Pancreas (tissue), 10 donors: ENCODE measurements at places on chromosomes 3 and 15. TPM values are rescaled to one million over a fixed set of nuclear protein-coding genes. Genes with fewer than 3 reads are reported as not detected.

GRCh38 chr3:119550192-119550910 is 9.1 kb downstream of the CD80 start:
- no peak for DNase-seq

DNA sequence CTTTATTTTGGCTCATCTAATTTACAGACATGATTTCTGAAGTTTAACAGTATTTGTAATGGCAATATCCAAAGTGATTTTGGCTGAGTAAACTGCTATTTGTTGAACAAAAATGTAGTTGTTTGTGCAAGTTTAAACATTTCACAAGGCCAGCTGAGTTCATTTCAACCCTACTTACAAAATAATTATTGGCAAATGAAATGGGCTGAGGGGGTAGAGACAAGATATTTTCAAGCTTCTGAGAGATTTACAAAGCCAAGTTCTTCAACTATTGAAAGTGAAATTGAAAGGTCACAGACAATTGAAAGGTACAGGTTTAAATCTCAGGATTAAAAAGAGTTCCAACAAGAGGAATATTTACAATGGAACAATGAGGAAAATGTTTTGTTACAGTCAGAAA is 77.1 kb downstream of the DUT start:
- DNase-seq: no peak

- no peak for DNase-seq
Measured at GRCh38 chr15:35095941-35096340, 10.8 kb upstream of the NANOGP8 start.

GRCh38 chr3:27200721-27201489 is 168.3 kb downstream of the NEK10 start:
- no peak for DNase-seq

- no peak for DNase-seq
Measured at GRCh38 chr3:149489060-149489690, 14.7 kb downstream of the TM4SF4 start.

- DNase-seq: no peak
Measured at GRCh38 chr15:58154769-58155168, 16.6 kb downstream of the AQP9 start.

DNA sequence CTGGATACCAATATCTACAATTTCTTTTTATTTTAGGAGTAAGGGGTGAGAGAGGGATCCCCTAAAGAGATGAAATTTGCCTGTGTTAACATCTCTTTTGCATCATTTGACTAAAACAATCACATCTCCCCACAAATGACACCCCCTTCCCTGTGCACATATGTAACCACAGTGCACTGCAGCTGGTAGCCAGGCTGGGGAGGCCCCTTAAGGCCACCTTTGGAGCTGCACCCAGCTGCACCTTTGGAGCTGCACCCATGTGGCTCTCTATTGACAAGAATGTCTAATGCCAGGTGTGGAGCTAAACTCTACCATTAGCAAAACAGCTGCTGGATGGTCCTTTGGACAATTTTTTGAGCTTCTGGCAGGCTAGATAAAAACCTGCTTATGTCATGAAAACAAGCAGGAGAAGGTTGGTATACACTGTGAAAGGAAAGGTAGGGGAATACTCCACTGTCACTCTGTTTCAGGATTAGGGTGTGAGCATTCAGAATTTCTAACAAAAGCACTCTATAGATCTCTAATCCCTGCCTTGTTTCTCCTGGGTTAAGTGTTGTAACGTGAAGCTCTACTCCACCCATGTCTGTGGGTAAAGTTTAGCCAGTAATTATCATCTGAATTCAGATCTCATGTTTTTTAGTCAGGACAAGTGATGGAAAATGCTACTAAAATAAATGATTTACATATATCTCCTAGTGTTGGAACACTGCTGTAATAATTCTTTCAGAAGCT is 52.1 kb downstream of the TFG start:
- no peak for DNase-seq

DNA sequence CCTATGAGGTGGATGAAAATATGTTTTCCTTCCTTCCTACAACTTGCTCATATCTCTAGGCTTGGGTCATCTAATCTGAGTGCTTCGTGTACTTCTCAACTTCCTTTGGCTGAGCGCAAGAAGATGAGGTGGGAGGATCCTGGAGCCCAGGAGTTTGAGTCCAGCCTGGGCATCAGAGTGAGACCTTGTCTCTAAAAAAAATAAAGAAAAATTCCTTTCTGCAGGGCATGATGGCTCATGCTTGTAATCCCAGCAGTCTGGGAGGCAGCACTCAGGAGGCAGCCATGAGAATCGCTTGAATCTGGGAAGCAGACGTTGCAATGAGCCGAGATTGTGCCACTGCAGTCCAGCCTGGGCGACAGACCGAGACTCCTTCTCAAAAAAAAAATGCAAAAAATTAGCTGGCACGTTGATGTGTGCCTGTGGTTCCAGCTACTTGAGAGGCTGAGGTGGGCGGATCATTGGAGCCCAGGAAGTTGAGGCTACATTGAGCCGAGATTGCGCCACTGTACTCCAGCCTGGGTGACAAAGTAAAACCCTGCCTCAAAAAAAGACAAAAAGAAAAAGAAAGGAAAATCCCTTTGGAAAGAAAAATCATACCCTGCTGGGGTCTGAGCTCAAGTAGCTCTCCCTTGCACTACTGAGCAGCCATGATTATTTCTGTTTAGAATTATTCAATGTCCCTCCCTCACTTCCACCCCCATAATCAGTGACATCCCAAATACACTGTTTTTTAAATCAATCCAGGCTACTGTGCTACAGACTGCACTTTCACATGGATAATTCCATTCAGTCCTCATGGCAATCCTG is 28.0 kb upstream of the RAB11A start:
- no peak for DNase-seq

- DNase-seq: no peak
Measured at GRCh38 chr3:108296239-108296638, at the start of gene HHLA2. Gene HHLA2, plus strand, starts transcription at chr3:108296548. Its CDS starts 55,266 bp downstream, at chr3:108351814.

GRCh38 chr15:57657619-57658018 is 48.9 kb upstream of the POLR2M start:
- no peak for DNase-seq

- DNase-seq: no peak
Measured at GRCh38 chr3:12148183-12148940, 10.3 kb downstream of the TIMP4 start.

DNA sequence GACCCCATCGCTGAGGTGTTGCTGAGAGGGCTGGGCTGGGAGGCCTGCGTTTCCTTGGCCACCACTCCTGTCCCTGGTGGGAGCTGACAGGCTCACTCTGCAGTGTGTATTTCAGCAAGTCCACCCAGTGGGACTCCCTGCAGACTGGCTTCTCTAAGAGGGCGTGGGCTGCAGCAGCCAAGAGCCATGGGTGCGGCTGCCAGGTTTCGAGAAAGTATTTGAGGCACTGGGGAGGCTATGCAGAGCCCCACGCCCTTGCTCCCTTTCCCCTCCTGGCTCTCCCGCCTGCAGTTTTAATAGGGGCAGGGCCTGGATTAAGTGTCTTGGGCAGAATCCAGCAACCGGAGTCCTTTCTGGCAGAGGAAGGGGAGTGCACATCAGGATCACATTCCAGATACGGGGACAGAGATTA is 242.1 kb downstream of the THSD4 start:
- no peak for DNase-seq

DNA sequence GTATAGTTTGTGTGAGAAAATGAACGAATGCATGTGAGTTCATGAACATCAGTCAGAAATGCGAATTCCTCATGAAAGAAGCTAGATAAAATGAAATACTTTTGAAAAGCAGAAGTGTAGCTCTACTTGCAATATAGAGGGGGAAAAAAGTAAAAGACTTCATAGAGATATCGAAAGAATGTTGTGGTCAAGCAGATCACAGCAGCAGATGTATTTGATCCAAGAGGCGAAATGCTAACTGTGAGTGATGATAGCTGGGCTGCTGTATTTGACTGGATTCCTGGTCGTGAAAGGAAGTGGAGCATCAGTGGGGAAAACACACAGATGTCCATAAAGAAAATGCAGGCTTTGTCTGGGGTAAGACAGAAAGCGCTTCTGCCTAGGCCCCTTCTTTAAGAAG is 112.4 kb downstream of the ADAMTSL3 start:
- no peak for DNase-seq

GRCh38 chr3:138781012-138781470 is 53.7 kb downstream of the PIK3CB start:
- no peak for DNase-seq

DNA sequence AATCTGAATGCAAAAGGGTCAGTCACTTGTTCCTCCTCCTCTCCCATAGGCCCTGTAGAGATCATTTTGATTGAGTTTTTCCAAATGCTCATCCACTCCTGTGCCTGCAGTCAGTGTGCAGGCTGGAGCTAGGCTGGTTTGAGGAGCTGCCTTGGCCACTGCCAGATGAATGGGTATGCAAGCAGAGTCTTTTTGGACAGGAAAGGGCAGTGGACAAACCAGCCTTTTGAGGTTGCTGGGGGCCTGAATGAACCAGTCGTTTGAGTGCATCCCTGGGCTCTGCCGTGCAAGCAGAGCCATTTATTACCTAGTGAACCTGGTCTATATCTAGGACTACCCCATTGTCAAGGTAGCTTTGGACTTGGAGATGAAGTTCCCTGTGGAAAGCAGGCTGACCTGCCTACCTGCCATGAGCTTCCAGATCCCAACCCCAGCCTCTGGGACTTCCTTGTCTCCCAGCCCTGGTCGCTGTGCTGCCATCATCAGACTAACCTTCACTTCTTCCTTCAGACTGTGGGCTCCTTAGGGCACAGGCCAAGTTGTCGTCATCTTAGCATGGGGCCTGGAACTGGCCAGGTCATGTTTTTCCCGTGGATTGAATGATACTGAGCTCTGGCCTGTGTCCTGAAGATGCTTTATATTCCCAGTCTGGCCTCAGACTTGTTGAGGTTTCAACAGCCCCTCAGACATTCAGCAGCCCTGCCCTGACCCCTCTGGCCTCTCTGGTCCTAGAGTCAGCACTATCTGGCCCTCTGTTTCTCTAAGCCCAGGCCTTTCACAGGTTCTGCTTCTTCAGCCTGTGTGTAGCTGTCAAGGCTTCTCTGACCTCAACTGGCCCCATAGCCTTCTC is 55.5 kb upstream of the PRR23C start:
- no peak for DNase-seq

DNA sequence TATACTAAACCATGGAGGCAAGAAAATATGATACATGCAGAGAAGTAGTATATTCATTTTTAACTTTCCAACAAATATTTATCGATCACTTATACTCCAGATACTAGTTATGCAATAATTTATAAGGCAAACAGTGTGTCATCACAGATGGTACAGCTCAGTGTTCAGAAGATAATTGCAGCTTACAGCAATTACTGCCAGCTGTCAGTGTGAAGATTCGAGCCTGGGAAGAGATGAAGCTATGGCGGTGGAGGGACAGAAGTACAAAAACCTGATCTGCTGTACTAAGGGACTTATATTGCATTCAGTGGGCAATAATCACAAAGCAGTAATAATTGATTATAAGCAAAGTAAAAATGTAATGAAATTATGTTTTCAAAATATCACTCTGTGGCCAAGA is 170.6 kb upstream of the EPHA3 start:
- no peak for DNase-seq

DNA sequence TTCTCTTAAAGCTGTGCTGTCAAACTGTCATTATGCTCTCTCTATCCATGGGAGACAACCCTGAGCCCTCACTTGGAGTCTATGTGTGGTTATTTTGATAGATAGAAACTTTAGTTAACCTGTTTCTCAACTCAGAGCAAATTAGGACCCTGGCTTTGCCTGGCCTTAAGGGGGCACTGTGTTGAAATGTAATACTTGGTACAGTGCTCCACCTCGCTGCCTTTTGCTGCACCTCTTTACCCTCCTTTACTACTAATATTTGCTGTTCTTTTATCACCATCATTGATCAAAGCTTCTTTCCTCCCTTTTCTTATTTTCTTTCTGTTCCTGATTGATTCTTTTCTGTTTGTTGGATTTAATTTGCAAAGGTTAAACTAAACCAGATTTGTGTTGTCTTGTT is 34.3 kb downstream of the STT3B start:
- no peak for DNase-seq

- no peak for DNase-seq
Measured at GRCh38 chr3:134363381-134363755, 10.9 kb downstream of the AMOTL2 start.

DNA sequence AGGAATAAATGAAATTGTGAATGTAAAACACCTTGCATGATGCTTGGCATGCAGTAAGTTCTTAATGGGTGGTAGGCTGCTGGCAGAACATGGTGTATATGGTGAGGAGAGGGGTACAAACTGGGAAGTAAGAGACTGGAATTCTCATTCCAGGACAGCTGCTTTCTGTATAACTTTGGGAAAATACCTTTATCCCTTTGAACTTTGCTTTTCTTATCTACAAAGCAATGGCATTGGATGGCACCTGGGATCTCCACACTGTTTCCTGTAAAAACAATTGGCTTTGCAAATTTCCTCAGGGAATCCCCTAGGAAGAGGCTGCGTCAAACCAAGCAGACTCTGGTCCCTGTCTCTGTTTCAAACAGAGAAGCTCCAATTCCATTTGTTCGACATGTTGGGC is 100.7 kb upstream of the SLC4A7 start:
- no peak for DNase-seq

DNA sequence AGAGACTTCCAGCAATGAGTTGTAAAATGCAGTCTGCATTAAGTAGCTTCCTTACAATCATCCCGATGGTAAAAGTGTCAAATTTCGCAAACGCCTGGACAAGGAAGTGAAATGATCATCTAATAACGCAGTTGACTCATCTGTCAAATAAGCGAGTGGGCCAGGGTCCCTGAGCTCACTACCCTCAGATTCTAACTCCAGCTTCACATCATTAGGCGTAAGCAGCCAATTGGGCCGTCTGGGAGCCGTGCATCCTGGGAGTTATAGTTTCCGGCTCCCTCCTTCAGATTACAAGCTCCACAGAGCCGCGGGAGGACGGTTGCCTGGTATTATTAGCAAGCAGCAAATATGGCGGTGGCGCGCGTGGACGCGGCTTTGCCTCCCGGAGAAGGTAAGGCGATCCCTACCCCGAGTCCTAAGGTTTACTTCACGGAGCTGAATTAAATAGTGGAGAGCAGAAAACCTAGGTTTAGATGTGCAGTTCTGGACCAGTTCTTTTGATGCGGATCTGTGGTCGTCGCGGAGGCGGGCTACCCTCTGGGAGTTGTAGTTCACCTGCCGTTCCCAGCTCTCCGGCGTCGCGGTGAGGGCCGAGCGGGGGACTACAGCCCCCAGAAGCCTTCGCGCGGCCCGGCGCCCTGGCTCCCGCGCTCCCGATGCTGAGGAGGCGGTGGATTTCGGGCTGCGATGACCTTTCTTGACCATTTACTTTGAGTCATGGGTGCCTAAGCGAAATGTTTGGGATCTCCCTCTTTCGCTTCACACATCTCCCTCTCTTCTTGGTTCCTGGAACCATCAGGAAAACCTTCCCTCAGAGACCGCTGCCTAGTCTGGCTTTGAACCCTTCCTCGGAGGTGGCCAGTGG is at the start of gene CEP97:
Gene CEP97 (plus strand): TSS at position 286 of the 865 bp plus-strand sequence. CDS start 63 bp downstream, at position 349.
- DNase-seq: peak; percentile 81

- no peak for DNase-seq
Measured at GRCh38 chr3:107271787-107272387, 105.4 kb upstream of the CCDC54 start.

CSNK1G1 gene
- 8.9 TPM for total RNA-seq

GPR62 gene
- total RNA-seq: 0.09 TPM

PLSCR5 gene
- total RNA-seq: not detected

SLC38A3 gene
- 46.5 TPM for total RNA-seq

OR5K2 gene
- total RNA-seq: not detected

SHISA5 gene
- 39.2 TPM for total RNA-seq

AADAC gene
- total RNA-seq: 43.7 TPM

TF gene
- total RNA-seq: 7.3 TPM

WDR5B gene
- 2.9 TPM for total RNA-seq

CCDC54 gene
- total RNA-seq: not detected

PYDC2 gene
- total RNA-seq: not detected

RARB gene
- total RNA-seq: 0.95 TPM

RBP2 gene
- total RNA-seq: not detected

LDHAL6B gene
- total RNA-seq: not detected

MRPL46 gene
- total RNA-seq: 6.7 TPM

FBLN2 gene
- 16.8 TPM for total RNA-seq

TUSC7 gene
- not detected for total RNA-seq
